ACHN (cell line): ENCODE measurements at places on chromosomes 12 and 14.
A peak's percentile ranks its signal among the peaks of the same experiment; 100 is the strongest.

- no peak for DNase-seq
Observed at GRCh38 chr14:104215706-104216334, 77.4 kb downstream of the KIF26A start.

DNA sequence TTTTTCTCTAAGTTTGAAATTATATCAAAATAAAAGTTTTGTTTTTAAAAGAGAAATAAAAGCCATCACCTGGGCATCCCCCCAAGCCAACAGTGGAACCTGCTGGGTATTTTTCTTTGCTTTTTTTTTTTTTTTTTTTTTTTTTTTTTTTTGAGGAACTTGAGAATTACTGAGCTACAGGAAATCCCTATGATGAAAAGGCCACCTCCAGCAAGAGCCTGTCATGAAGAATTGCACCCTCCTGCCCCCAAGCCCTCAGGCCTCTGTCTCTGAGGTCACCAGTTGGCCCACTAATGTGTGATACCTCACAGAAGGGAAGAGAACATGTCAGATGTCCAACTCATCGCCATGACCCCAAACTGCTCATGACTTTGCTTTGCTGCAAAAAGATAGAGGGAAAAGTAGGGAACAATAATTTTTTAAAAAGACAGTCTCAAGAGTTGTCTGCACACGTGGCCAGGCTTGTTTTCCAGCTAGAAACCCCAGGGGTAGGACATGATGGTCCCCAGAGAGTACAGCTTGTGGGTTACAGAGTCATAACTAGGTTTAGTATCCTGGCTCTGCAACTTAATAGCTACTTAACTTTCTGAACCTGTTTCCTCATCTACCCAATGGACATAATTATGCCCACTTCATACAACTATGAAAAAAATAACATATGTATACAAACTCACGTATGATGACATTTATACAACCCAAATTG is 124.3 kb upstream of the EGLN3 start:
- DNase-seq, result no peak

GRCh38 chr12:33476058-33476457 is 36.4 kb upstream of the SYT10 start:
- DNase-seq, result no peak

DNA sequence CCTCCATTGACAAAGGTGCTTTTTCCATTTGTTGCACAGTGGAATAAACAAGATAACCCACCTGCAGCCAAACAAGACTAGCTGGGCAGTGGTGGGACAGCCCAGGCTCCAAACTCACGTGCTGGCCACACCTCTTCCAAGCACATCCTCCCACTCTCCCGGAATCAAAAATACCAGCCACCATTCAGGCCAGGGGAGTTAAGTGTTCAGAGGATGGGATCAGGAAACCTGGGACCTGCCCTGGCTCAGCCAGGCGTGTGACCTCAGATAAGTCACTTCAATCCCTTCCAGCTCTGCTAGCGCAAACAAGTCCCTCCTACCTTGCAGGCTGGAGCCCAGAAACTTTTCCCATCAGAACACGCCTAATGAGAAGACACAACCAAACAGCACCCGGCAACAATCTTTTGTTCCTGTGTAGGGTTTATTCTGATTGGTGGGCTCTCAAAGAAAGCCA is 43.3 kb downstream of the ACTN1 start:
- no peak for DNase-seq

GRCh38 chr12:90922145-90922627 is 32.8 kb downstream of the CCER1 start:
- no peak for DNase-seq

DNA sequence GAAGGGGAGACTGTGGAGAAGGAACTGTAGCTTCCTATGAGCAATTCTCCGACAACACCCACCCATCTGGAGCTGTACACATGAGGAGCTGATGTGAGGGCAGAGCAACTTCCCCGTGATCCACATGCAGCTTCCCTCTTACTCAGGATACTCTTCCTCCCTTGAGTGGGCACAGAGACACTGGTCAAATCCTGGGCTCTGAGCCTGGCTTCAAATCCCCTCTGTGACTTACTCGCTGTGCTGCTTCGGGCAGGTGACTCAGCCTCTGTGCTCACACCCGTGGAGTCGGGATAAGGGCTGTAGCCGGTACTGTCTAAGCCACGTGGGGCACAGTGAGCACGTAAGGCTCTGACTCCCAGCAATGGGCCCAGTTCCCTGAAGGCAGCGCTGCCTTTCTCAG is 31.1 kb downstream of the ZFYVE21 start:
- peak; percentile 59 for DNase-seq

DNA sequence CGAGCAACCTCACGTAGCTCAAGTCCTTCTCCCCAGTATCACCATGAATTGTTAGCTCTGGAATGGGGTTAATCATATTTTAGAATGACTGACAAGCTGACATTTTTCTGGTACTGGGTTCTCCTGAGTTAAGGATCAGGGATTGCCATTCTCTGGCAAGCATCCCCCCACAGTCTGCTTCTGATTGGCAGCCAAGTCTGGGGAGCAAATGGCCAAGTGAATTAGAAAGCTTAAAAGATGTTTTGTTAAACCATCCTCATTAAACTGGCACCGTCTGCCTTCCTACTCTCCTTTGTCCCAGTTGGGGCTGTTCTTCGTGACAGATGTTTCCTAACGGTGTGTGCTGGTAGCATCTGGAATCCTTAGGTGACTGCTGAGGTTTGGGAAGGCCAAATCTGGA is 17.2 kb upstream of the CISTR start:
- no peak for DNase-seq

GRCh38 chr12:109444259-109444658 is 32.8 kb downstream of the KCTD10 start:
- DNase-seq, result no peak

GRCh38 chr14:85239791-85240190 is 290.2 kb upstream of the FLRT2 start:
- DNase-seq, result no peak

DNA sequence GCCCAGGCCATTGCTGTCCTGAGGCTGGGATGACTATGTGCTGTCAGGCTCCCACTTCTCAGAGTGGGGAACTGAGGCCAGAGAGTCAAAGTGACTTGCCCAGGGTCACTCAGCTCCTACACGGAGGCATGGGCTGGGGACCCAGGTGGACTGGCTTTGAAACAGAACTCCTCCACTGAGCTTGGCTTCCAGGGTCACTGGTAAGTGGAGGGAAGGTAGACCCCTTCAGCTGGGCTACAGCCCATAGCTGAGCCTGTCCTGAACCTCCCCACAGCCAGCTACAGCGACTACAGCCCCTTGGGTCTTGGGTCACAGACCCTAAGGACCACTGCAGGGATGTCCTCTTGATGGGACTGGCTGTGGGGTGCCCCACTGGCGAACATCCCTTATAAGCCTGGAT is 40.3 kb upstream of the TRAF3 start:
- no peak for DNase-seq

- DNase-seq, result peak; percentile 69
Observed at GRCh38 chr14:44803239-44803905, 158.4 kb downstream of the KLHL28 start.

- no peak for DNase-seq
Observed at GRCh38 chr14:71703477-71703876, 228.8 kb upstream of the RGS6 start.
